Activated T-helper 1 cell treated with Interleukin-2 at 50 U/mL for 16 hours (primary cell): ENCODE measurements at places on chromosomes 13 and 19.
A peak's percentile ranks its signal among the peaks of the same experiment; 100 is the strongest.

DNA sequence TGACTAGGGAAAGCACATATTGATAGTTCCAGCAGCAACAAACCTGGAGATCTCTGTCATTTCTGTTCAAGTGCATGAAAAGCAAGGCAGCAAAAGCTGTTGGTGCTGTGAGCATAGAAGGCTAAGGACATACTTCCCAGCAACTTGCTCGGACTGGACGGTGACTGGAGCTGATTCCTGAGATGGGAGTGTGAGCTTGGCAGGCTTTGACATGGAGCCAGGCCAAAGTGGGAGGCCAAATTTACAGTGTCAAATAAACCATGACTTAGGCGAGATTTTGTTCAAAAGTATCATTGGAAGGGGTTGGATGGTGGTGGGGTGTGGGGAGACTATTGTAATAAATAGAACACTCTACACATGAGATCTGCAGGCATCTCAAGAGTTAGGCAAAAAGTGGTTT is 5.9 kb upstream of the ARGLU1 start:
- DNase-seq, result no peak

GRCh38 chr19:3151563-3152418 is 16.0 kb downstream of the GNA15 start:
- DNase-seq, result no peak

GRCh38 chr19:46124638-46125115 is at the start of gene IGFL3:
IGFL3 (minus strand) TSS chr19:46124688; CDS start chr19:46124649, 39 bp downstream.
- DNase-seq, result no peak

DNA sequence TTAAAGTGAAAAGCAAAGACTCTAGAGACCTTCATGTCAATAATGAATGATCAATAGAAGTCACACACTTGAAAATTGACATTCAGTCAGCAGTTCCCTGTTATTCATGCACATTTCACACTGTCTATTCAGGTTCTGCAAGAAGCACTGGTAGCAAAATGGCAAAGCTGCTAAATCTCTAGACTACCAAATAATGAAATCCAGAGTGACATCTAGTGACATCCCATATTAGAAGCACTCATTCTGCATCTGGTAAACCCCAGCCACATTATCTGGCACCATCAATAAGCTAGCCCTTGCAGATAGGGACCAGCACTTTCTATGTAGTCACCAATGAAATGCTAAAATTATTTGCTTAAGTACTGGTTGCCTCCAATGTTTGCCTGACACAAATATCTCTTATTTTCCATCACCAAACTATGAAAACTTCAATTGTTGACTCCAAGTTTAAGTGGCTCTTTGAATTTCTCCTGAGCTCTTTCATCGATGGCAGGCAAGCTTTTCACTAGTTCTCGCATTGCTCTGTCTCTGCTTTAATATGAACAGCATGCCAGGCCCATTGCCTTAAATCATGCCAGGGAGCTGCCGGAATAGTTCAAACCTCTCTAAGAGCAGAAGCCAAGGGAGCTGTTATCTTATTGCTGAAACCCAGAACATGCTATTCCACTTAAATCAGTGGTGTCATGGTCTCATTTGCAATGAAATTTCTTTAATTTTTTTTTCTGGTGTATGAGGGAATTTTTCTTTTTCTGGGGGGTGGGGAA is 409.9 kb downstream of the MZT1 start:
- DNase-seq, result no peak

- DNase-seq, result no peak
These were observed 38.2 kb downstream of the NFIC start for GRCh38 chr19:3404324-3405260.

GRCh38 chr19:39759457-39760184 is 19.0 kb upstream of the LEUTX start:
- DNase-seq, result no peak

GRCh38 chr13:19742643-19743042 is 40.1 kb downstream of the PSPC1 start:
- no peak for DNase-seq

DNA sequence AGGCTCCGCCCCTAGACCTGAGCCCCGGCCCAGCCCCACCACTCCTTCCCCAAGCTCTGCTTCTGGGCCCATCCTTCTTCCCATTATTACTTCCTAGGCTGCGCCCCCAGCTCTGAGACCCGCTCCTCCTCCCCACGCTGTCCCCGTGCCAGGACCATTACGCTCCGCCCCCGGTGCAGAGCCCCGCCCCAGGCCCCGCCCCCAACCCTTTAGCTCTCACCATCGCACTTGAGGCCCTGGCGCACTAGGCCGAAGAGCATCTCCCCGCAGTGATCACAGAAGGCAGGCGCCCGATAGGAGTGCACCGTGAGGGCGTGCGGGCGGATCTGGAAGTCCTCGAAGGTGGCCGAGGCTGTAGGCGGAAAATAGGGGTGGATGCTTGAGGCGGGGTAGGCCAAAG is 6.2 kb downstream of the PRKD2 start:
- no peak for DNase-seq

GRCh38 chr13:67855741-67856238 is 625.7 kb upstream of the PCDH9 start:
- no peak for DNase-seq

GRCh38 chr19:58434217-58434616 is 5.7 kb downstream of the ZNF132 start:
- DNase-seq, result no peak

DNA sequence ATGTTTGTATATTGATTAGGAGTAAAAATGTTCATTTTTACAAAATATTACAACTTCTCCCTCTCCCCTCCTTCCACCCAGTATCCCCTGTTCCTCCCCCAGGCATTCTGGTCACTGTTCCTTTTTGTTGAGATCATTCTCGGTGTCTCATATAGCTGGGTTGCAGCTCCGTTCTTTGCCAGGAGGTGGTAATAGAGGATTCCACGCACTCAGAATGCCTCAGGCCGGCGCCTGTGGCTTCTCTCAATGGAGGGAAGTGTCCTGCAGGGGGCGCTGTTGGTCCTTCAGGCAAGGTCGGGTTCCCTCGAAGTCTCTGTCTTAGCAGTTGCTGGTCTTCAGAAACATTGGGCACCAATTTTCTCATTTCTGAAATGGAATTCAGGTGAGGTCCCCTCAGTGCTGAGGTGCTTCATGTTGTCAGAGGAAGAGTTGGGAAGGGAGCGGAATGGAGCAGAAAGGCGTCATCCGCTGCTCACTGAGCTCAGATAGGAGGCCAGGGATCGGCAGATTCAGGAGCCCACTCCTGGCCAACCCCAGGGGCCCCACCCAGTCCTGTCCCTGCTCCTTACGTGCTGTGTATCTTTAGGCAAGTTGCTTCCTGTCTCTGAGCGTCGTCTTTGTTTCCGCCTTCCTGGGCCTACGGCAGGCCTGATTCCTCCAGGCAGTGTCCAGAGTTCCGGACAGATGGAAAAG is 10.3 kb upstream of the GARIN5A start:
- DNase-seq, result no peak

DNA sequence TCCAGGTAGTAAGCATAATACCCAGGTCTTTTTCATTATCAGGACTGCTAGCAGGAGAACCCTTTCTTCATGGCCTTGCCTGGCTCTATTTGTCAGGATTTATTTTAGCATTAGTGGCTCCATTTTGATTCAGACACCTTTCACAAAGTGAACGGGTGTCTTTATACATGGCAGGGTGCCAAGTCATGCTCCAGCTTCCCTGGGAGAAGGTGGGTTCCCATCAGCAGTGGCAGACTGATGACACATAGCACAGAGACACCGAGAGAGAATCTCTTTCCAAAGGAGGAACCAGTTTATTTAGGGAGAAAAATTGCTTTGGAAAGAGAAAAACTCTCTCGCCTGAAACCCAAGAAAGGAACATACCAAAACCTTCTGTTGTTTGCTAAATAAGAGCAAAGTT is 135.3 kb upstream of the TMTC4 start:
- no peak for DNase-seq

GRCh38 chr13:46606970-46607369 is 54.0 kb downstream of the LRCH1 start:
- no peak for DNase-seq

DNA sequence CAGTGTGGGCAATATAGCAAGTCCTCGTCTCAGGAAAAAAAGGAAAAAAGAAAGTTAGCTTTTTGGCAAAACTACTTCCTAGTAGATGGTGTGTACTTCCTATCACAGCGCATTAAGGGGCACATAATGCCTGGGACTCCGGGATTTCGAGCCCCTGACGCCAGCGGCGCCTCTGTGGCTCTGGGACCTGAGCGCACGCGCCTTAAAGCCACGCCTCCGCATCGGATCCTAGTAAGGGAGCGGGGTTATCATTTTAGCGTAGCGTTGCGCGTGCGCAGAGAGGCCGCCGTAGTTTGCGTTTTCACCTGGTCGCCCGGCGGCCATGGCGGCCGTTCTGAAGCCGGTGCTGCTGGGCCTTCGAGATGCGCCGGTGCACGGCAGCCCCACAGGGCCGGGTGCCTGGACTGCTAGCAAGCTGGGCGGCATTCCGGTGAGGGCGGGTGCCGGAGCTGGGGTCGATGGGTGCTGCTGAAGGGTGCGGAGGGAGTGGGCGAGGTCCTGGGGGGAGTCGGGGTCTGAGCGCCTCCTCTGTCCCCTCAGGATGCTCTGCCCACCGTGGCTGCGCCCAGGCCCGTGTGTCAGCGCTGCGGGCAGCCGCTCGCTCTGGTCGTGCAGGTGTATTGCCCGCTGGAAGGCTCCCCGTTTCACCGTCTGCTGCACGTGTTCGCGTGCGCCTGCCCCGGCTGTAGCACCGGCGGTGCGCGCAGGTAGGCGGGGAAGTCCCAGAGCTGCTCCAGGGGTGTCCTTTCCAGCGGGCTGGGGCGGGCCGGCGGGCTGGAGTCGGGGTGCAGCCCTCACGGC is at the start of gene PDCD2L:
Gene PDCD2L (plus strand): TSS at position 291 of the 801 bp plus-strand sequence. CDS start 32 bp downstream, at position 323.
- DNase-seq, result peak; percentile 84

- no peak for DNase-seq
These were observed 10.6 kb upstream of the DPF1 start for GRCh38 chr19:38234615-38235014.

- DNase-seq, result no peak
These were observed 47.6 kb upstream of the GPI start for GRCh38 chr19:34317311-34317927.

- no peak for DNase-seq
These were observed 29.0 kb downstream of the CARS2 start for GRCh38 chr13:110676595-110677587.

- DNase-seq, result no peak
These were observed 30.9 kb upstream of the KCTD4 start for GRCh38 chr13:45231722-45232121.

DNA sequence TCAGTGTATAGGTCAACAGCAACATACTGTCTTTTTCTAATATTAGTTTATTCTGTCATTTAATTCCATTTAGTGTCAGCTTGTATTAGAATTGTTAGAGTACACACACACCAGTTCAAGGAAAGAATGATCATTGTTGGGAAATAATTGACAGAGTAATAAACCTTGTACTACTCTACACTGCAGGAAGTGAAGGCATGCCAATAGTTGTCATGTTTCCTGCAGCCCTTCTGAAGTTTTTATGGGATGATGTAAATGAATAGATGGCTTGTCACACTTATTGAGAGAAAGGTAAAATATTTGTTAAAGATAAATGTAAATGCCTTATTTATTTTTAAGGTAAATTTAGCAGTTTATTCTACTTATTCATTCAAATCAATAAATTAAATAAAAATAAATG is 306.9 kb upstream of the KLHL1 start:
- no peak for DNase-seq
